ENCODE measurements at places on chromosomes 5 and 9.

DNA sequence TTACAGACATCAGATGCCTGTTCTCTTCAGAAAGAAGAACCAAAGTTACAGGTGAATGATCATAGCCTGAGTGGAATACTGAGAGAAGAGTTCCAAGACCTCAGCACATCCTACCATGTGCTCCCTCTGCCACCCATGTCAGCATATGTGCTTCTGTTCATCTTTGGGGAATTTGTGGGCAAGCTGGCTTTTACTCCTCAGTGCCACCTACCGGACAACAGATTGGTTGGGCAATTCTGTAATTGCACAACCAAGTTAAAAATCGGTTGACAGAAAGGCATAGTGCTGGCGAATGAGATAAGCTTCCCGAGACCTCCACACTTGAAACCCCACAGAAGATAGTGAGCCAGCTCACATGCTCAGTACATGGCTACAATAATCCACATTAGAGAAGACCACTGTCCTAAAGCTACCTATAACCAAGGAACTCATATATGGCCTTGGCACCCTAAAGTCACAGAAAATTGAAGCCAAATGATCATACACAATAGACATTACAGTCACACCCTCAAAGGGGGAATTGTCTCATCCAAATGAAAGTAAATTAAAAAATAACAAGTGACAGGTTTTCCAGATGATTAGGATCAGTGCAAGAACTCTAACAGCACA lies 1238.0 kb upstream of the NUDT12 start:
- peak; percentile 8 for DNase-seq

- no peak for DNase-seq
Observed at GRCh38 chr9:91246846-91247245, 114.9 kb downstream of the AUH start.

GRCh38 chr5:139584137-139584536 lies 23.0 kb downstream of the UBE2D2 start:
- no peak for DNase-seq

DNA sequence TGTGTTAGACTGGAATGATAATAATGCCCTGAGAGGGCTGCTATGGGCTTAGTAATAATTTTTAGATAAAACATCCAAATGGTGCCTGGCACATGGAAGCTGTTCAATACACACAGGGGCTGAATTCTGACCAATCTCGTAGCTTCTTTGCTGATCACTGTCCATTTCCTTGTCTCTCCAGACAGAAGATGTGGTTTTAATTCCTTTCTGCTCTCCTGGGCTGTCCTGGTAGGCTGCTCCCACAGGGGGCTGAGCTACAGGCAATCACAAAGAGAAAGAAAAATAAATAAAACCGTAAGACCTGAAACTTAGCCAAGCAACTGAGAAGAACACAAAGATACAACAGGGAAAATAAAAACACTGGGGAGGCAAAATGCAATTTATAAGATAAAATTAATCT lies 136.5 kb downstream of the CDK5RAP2 start:
- DNase-seq, result no peak

- no peak for DNase-seq
Observed at GRCh38 chr5:83227611-83228010, 150.3 kb downstream of the XRCC4 start.

DNA sequence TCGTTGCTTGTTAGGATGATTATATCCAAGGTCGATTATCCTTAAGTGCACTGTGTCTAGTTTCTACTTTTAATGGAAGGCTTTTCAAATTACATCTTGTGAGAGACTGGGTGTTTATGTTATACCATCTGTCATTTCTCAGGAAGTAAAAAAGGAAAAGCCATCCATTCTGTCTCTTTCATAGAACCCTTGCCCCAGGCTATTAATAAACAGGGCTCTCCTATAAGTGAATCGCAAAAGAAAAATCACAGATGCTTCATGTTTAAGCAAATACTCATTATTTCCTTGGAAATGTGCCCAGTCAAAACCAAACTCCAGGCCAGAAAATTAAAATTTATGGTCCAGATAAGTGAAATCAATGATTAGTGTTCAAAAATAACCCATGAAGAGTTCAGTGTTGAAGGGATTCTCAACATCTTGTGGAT lies 58.1 kb downstream of the STARD4 start:
- DNase-seq, result no peak

- DNase-seq, result no peak
Observed at GRCh38 chr5:158513490-158514318, 586.0 kb downstream of the EBF1 start.

- DNase-seq, result no peak
Observed at GRCh38 chr5:65059681-65060598, 291.2 kb downstream of the CWC27 start.
